ENCODE measurements at places on chromosomes 12 and 14. TPM values are rescaled to one million over a fixed set of nuclear protein-coding genes. Genes with fewer than 3 reads are reported as not detected.

- no peak for DNase-seq
These were observed 1.2 kb upstream of the WDR20 start for GRCh38 chr14:102138535-102138934.

GRCh38 chr12:8950702-8951478, 1.4 kb upstream of the M6PR start:
- DNase-seq = no peak

DNA sequence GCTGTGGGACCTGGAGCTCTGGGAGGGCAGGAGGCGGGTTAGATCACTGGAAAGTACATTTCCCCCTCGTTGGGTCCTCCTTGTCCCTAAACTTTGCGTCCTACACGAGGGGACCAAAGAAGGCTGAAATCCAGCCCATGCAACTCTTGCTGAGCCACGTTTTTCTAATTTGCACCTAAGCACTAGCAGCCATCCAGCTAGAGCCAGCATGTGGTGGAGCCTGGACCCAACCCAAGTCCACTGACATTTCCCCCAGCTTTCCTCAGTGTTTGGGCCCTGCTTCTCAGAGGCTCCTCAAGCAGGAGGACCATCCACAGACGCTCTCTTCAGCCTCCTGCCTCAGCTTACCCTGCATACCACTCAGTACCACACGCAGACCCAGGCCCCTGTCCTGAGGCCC, 49.7 kb downstream of the TSPAN11 start:
- no peak for DNase-seq

DNA sequence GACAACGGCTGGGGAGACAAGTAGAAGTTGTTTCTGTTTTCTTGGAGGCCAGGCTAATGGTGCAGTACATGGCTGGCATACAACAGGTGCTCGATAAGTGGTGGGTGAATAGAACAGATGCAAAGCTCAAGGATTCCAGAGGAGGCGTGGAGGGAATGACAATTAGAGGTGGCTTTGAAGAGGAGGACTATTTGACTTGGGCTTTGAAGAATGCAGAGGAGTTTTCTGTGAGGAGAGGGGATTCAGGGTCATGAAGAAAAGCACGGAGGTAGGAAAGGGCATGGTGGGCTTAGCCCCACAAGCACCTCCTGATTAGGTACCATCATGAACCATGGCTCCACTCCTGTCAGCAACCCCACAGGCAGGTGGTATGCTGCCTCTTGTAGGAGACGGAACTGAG, 142.3 kb downstream of the RBM19 start:
- no peak for DNase-seq

- DNase-seq = no peak
These were observed 5.1 kb upstream of the MED13L start for GRCh38 chr12:116282371-116283286.

GRCh38 chr14:55157080-55157479, 28.0 kb downstream of the LGALS3 start:
- DNase-seq = no peak

GRCh38 chr12:125503128-125503527, 437.9 kb downstream of the AACS start:
- DNase-seq = no peak

DNA sequence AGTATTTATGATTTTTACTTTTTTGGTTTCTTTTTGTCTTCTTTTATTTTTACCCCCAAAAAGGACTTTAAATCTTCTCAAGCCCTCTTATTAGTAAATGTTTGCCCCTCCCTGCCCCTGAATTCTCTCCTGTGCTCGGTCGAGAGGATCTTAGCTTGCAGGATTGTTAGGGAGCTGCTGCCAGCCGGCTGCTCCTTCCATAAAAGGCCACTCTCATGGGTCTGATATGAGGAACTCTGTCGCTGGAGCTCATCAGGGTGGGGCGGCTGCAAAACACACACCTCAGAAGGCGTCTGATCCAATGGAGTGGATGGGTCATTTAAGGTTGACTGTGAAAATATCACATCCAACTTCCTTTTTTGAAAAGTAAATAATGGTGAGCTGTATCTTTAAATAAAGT, 8.5 kb downstream of the LTBR start:
- no peak for DNase-seq

GRCh38 chr12:132604151-132604618, 6.2 kb downstream of the LRCOL1 start:
- DNase-seq = no peak

DNA sequence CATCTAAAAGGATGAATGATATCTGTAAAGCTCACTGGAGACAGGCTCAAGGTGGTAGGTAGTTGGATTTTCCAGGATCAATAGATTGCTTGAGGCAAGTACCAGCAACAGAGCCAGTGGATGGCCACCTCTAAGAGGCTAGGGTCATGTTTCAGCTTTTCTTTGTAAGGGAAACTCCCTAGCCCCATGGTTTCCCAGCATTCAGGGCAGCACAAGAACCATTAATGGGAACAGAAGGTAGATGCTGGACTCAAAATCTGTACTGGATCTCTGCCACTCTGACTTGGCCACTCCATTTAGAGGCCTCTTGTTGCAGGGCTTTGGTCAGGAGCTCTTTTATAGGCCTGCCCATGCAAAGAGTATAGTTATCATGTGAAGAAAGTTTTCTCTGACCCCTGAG, 76.1 kb upstream of the DYRK2 start:
- DNase-seq = no peak

- no peak for DNase-seq
These were observed 78.4 kb upstream of the RAP1B start for GRCh38 chr12:68532204-68532886.

- no peak for DNase-seq
These were observed 12.4 kb upstream of the C12orf75 start for GRCh38 chr12:105317942-105318621.

DNA sequence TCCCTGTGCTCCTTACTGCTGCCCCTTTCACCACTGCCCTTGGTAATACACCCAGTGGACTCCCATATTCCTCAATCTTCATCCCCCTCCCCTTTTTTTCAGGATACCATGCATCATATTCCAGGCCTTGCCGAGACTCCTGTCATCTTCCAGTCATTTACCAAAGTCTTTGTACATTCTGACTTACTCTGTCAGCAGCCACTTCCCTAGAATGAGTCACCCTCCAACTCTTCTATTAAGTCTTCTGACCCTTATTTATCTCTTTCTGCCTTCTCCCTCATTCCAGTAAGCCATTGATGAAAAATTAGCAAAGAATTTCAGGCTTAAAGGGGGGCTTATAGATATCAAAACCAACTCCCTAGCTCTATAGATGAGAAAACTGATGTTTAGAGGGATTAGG, 128.0 kb downstream of the STXBP6 start:
- no peak for DNase-seq

DNA sequence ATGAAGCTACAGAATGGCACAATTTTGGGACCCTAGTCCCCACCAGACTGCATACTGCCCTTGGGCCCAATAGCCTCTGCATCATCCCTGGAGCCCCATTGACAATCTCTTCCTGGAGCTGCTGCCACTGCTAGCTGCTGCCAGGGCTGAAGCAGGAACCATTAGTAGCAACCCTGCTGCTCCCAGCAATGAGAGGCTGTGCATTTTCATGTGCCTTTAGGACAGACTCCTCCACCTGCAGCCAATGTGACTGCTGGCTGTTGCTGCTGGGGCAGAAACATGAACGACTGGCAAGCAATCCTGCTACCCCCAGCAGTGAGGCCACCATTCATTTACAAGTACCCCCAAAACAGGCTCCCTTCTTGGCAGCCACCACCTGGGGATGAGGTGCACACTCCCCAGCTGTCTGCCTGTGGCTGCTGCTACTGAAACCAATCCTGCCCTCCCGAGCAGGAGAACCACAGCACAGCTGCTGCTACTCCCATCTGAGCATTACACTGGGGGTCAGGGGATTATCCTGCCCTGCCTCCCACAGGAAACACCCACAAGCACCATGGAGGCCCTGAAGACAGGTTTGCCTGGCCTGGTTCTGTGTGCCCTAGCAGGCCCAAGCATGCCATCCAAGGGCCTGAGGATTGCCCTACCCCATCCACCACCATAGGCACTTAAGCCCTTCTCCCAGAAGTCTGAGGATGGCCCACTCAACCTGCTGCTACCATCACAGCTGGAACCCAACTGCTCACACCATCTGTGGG, 181.0 kb downstream of the MYRFL start:
- DNase-seq = no peak

GRCh38 chr12:26378711-26379110, 183.3 kb downstream of the SSPN start:
- DNase-seq = no peak

DNA sequence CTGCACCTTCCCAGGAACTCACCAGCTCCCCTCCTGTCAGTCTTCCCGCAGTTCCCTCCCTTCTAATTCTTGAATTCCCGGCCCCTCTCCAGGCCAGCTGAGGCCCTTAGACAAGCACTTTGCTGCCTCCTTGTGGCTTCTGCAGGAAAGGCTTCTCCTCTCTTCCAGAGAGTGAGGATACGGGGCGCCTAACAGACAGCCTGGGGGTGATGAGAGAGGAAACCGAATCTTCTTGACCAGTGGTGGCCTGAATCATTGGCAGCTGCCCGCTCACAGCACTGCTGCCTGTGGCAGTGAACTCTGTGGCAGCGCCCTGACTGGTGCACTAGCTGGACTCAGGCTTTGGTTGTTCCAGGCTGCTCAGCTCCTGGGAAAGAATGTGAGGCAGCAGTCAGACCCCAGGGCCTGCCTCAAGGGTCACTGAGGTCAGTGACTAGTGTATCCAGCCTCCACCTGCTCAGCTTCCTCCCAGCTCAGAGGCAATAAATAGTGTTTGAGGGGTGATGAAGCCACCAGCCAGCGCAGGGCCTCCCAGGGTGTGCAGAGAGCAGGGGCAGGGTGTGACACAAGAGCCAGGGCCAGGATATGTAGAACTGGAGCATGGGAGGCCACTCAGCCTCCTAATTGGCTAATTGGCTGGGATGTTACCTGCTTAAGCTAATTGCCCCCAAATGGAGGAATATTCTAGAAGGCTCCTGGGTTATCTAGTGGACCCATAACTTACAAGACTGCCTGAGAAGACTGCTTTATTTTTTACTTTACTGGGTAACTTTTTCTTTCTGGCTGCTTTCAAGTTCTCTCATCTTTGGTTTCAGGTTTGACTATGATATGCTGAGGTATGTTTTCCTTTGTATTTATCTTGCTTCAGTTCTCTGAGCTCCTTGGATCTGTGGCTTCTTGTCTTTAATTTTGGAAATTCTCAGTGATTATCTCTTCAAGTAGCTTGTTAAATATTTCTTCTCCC, 12.9 kb upstream of the MCRS1 start:
- peak; percentile 74 for DNase-seq

DNA sequence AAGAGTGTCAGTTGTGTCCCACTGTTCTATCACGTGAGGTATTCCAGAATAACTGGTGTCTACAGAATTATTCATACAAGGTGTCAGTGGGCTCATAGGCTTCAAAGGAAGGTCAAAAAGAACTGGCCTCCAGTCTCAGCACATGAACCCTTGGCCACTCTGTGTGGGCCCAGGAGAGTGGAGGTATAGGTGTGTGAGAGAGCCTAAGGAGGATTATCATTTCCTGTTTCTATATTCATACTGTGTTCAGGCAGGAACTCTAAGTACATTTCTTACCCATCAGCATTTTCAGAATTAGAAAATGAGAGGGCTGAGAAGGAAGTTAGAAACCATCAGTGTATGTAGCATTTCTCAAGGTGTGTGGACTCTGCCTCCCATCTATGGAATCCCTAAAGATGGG, 87.0 kb downstream of the BTG1 start:
- DNase-seq = no peak

- no peak for DNase-seq
These were observed 5.9 kb downstream of the KLHL33 start for GRCh38 chr14:20429801-20430669.

DNA sequence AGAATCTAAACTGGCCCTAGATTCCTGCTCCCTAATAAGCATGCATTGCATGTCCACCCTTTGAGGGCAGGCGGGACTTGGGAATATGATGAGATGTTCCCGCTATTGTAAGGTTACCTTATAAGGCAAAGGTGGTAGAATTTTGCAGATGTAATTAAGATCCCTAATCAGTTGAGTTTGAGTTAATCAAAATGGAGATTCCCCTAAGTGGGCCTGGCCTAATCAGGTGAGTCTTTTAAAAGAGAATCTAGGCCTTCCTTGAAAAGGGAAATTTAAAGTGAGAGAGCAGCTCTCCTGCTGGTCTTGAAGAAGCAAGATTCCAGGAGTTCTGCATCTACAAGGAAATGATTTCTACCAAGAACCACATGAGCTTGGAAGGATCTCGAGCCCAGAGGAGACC, 83.4 kb downstream of the DICER1 start:
- no peak for DNase-seq

- no peak for DNase-seq
These were observed 45.4 kb downstream of the BCAT1 start for GRCh38 chr12:24903329-24904088.

The KRT80 gene
- 3.0 TPM for total RNA-seq

The SMCO3 gene
- 1.4 TPM for total RNA-seq
